Stimulated activated CD4-positive, alpha-beta T cell treated with anti-CD3 and anti-CD28 coated beads, Interleukin-15, amount 100 ng/mL, for 48 hours (primary cell): ENCODE measurements at places on chromosomes 6 and 20.

GRCh38 chr6:33696076-33696475, 15.4 kb downstream of the UQCC2 start:
- no peak for DNase-seq

DNA sequence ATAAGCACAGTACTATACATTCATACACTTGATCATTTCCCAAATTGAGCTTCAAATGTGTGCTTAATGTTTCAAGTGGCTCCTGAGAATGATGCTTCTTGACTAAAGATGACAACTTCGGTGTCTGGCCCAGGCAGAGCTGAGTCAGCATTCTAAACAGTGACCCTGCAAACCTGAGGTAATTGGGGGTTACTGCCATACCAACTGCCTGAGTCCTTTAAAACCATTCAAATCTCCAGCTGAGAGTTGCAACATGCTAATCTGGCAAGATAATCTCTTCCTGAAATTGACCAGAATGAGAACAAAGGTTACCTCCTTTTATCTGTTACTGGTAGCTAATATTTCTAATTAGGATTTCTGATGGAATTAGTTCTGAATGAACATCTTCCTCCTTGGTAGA, 8.2 kb downstream of the BACH2 start:
- DNase-seq: no peak

GRCh38 chr6:165456286-165456685, 146.9 kb upstream of the C6orf118 start:
- no peak for DNase-seq

GRCh38 chr20:610130-611046, at the start of gene TCF15:
TCF15 (minus strand) TSS chr20:610309; CDS start chr20:610237, 72 bp downstream.
- DNase-seq: no peak

DNA sequence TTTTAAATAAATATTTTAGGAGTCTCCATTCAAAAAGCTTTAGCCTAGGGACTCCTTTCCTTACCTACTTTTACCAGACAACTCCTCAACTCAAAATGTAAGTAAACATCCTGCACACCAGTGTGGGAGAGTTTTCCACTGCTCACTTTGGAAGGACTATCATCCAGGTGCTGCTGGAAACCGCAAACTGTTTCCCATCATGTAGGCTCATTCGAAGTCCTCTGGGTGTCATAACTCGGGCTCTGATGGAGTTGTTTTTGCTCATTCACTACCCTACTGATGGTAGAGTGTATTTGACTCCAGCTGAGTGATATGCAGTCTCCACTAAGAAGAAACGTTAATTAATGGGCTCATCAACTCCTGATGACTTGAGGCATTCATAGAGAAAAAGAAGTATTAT, 136.5 kb upstream of the AKAP12 start:
- no peak for DNase-seq

DNA sequence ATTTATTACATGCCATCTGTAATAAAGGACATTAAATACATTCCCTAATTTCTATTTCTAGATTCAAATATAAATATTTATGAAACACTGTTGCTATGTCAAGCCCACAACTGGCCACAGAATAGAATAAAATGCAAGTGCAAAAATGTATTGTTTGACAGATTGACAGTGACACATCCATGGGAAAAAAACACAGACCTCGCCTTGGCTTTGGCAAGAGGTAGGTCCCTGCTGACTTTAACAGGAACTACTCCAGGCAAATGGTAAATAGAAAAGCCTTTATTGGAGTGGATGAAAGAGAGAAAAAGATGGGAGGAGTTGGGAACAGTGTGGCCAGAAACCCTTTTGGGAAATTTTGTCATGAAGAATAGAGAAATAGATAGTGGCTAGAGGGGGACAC, 622.9 kb downstream of the UTRN start:
- DNase-seq: no peak

DNA sequence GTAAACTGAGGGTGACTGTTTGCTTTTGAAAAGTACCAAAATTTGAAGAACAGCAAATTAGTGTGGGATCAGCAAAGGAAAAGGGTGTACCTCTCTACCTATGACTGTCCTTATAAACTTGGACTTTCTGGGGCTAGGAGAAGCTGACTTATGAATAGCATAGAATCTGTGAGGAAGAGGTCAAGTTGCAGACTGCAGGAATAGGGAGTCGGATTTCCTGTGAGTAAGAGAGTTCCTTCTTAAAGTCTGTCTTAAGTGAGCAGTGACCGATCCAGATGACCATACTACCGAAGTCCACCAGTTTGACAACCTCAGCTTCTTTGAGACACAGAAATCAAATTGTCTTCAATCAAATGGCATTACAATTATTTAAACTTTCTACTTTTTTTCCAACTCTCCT, 708.7 kb downstream of the UTRN start:
- DNase-seq: no peak

DNA sequence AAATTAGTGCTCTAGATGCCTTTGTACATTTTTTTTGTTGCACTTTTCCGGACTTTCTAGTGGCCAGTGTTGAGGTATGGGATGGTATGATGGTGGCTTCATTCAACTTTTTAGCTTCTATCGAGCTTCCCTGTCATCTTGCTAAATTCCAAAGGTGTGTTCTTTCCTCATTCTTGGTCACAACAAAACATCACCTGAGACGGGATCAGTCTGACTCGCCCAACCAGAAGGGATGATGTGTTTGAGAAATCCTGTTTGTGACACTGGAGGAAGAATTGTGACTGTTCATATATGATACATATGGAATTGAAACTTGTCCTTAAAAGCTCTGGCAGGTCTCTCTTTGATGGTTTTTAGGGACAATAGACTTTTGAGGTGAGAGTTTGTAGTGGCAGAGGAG, 33.8 kb downstream of the KCNS1 start:
- DNase-seq: no peak

- DNase-seq: no peak
Measured at GRCh38 chr6:14276667-14277404, 159.3 kb downstream of the CD83 start.

DNA sequence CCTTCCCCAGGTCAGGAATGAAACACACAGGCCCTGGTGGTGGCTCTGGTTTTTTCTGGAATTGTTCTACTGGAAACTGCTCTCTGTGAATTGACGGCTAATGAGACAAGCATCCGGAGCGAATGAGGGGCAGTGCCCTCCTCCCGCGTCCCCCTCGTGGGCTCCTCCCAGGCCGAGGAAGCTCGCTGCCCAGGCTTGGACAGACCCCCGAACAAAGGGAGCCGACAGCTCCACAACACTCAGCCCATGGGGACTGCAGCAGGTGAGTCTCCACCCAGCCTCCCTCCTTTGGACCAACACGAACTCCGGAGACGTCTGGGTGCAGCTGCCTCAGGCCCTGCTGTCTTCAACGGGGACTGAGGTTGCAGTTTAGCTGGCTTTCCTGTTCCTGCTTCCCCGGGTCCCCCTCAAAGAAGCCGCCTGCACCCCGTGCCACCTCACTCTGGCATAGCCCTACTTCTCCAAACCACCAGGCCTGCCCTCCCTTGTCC, 31.3 kb upstream of the AFDN start:
- no peak for DNase-seq

- DNase-seq: no peak
Measured at GRCh38 chr6:90393232-90393884, 96.7 kb upstream of the BACH2 start.

DNA sequence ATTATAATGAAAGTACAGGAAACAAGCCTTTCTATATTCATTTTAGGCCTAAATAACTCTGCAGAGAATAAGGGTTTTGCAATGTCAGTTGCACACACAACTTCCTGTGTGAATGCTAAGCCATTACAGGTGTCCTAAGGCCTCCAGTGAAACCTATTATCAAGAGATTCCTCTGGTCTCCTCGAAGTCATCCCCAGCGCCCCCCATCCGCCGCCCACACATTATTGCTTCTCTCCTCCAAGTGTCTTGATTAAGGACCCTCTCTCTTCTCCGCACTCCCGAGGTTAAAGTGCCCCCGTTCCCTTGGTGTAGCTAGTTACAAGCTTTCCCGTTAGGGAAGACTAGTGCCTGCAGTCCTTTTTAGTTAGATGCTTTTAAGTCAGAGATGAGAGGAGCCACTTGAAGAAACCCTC, 1.3 kb downstream of the HIVEP2 start:
- no peak for DNase-seq

DNA sequence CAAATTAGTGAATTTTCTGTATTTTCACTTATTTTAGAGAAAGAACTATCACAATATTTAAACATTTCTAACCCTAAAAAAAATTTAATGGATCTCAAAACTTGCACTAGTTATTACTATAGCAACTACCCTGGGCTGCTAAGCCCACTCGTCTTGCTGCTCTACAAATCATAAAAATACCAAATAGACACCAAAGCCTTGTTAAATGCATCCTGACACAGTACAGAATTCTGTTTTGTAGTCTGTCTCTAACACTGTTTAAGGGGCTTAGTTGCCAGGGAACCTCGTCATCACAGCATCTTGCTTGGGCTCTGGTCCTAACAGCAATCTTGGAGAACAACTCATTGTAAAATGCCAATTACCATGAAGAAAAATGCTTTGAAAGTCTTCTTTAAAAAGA, 56.9 kb upstream of the MBOAT1 start:
- DNase-seq: no peak

DNA sequence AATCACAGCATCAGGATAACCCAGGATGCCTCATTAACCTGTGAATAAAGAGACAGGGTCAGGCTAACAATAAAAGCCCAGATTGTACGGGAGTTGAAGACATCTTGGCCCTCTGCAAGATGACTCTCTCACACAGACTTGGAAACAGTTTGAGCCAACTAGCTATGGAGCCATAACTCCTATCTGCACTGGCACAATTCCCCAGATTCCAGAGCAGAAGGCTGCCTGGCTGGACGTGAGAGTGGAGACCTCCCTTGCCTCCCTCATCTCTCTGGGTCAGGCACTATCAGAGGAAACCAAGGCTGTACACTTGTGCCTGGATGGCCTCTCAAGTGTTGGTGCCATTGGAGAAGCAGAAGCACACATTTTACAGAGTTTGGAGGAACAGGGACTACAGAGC, 312.6 kb downstream of the THBS2 start:
- DNase-seq: no peak

DNA sequence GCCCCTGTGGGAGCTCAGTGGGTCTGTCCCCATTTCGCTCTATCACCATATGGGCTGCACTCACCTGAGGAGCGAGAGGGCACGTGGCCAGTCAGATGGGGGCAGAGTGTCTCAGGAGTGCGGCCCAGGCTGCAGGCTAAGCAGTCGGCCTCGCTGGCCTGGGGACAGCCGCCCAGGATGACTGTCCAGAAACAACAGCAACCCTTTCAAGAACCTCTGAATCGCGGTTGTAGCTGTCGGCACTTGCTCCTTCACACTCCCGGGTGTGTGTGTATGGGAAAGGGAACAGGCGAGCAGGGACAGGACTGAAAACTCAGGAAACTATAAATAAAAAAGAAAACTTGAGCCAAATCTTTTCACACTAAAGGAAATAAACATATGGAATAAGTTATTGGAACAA, 63.1 kb downstream of the TFAP2A start:
- no peak for DNase-seq

DNA sequence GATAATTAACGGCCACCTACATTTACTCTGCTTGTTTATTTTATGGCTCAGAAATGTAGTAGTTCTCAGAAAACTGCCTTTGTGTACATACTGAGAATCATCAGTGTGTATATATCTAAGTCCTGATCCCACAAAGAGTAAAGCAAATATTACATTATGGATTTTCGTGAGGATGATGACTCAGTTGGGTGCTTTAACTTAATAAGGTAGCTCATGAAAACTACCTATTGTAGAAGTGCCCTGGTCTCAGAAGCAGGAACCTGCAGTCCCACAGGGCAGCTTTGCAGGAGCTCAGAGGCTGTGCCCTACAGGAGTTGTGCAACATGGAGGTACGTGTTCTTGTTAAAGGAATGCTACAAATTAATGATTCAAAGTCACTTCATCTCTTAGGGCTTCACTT, 108.2 kb downstream of the PLG start:
- DNase-seq: no peak

DNA sequence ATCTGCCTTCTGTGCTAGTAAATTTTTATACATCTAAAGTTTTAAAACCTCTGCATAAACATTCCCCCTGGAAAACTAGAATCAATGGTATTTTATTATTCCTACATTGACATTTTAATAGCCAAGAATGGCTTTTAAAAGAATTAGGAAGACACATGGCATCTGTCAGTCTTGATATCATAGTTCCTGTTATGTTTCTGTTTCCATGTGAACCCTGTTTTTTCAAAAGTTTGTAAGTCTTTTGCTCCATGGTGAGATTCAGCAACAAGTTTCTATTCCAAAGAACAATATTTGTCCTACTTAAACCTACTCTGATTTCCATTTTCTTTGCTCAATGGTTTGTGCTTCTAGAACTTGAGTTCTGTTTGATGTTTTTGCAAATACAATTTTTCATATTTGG, 95.2 kb downstream of the PLEKHG1 start:
- no peak for DNase-seq

- no peak for DNase-seq
Measured at GRCh38 chr6:35746516-35746915, 9.7 kb downstream of the ARMC12 start.

- DNase-seq: no peak
Measured at GRCh38 chr6:3962291-3963280, 113.4 kb downstream of the FAM50B start.

DNA sequence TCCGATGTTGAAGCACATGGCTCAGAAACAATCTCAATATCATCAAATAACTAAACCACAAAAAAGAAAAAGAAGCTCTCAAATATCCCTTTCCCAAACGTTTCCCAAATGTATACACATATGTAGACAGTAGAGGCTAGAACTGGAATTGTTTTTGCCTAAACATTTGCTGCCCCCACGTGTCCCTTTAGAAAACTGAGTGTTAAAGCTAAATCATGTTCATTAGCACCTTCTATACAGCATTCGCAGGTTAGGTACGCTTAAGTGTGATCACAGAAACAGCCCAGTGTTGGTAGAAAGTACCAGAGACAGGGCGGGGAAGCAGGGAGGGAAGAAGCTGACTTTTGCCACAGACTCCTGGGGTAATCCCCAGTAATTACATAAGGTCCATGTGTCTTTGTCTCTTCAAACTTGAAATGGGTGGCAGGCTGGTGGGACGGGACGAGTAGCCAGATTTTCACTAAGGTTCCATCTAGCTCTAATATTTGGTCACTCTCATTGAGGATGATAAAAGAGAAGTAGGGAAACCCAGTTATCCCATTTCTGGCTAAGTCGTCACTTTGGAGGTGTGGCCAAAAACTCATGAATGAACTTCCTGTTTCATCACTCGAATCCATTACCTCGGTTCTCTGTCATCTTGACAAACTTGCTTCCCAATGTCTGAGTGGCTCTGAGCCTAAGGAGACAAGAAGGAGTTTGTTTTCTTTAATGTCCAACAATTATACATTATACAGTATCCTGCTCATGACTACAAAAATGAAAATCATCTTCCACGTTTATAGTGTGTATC, 15.0 kb upstream of the TFAP2A start:
- DNase-seq: no peak

- no peak for DNase-seq
Measured at GRCh38 chr6:33427585-33428223, 7.8 kb downstream of the SYNGAP1 start.

DNA sequence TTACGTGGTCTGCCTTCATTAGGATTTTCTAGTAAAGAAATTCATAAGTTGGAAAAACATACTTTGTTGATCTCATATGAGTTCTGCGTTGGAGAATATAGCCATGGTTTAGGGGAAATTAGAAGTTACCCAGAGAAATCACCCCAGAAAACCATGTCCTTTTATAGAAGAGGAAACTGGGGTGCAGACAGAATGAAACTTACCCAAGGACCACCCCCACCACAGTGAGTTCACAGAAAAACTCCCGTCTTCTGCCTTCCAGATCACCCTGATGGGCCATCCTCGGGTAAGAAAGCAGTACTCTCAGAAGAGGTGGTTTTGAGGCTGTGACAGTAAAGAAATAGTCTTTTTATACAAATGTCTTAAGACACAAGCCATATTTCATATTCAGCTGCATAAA, 25.1 kb upstream of the MAFB start:
- no peak for DNase-seq

- DNase-seq: no peak
Measured at GRCh38 chr6:115896538-115897129, 164.1 kb downstream of the FRK start.
